ENCODE measurements at places on chromosomes 11 and 22.

DNA sequence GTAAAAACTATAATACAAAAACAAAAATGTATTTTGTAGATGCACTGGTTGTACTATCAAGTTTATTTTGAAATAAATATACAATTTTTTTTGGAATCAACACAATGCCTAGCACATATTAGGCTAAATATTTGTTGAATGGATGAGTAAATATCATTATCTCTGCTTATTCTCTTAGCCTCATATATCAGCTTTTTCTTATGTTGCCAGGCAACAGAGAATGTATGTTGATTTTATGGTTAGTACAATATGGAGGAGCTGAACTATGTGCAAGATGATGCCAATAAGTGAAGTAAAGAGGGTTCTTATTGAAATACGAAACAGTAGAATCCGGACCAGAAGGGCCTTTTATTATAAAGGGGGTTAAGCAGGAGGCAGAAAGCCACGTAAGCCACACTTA is 94.9 kb downstream of the FAR1 start:
- peak; percentile 15 for DNase-seq

- DNase-seq: no peak
These were observed 48.9 kb upstream of the TBCEL start for GRCh38 chr11:120974965-120975364.

- no peak for DNase-seq
These were observed 107.4 kb downstream of the SGSM3 start for GRCh38 chr22:40477683-40478337.

DNA sequence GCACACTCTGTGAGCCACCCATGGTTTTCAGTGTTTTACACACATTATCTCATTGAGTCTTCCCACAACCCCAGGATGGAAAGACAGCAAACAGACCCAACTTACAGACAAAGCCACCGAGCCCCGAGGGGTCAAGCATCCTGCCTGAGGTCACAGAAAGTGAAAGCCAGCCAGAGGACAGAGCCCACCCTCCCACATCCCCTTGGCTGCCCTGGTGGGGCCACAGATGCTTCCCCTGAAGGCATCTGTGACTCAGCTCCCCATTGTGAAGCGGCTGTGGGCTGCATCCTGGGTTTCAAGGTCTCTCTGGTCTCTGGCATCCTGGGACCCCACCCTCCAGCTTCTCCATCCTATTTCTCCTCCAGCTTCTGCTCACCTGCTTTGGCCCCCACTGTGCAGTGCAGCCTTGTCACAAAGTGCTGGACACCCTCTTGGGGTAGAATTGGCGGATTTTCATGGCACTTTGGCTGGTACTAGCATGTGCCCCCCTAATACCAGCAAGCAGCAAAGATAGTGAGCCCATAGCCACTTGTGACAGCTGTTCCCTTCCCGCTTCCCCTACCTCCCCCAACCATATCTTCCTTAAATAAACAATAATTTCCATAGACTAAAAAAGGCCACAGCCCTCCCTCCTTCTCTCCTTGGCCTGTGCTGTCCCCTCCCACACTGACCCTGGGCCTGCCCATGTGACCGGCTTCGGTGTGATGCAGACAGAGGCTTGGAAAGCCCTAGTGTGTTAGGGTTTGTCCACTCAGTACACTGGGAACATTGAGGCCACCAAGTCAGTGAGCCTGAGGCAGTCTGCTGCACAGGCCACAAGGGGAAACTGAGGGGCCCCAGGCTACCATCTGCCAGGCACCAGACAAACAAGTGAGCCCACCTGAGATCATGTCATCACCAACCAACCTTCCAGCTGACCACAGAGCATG is 53.9 kb upstream of the SHISAL1 start:
- no peak for DNase-seq

DNA sequence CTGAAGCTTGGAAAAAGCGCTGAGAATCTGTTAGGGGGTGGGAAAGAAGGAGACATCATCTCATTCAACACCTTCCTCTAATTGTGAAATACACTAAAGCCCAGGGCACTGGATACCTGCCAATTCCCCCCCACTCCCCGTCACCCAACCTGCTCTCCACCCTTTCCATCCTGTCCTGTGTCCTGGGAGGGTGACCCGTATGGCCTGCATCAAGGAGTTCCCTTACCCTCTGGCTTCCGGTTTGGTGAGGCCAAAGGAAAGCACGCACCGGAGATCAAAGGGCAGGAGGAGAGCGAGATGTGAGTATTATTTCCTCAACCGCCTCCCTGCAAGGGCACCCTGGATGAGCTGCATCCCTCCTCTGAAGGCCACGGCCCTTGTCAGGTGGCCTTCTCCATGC is 65.0 kb upstream of the PTPRJ start:
- no peak for DNase-seq

DNA sequence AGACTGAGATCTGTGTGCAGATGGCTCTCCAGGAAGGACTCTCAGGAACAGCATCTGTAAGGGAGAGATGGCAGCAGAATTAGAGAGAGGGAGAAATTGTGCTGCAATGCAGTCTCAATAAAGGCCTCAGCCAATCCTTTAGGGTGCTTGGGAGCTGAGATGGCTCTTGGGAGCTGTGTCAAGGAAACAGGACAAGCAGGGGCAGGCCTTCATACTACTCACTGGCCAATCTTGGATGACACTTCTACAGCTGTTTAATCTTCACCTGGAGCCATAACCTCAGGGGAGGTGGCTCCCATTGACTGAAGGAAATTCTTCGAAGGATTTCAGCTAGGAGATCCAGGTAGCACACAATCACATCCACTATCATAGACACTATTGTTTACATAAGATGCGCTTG is 10.0 kb downstream of the OR5B21 start:
- no peak for DNase-seq

GRCh38 chr11:63682066-63683021 is 1.0 kb downstream of the RTN3 start:
- no peak for DNase-seq

- DNase-seq: no peak
These were observed 38.7 kb downstream of the CD82 start for GRCh38 chr11:44604171-44604581.

DNA sequence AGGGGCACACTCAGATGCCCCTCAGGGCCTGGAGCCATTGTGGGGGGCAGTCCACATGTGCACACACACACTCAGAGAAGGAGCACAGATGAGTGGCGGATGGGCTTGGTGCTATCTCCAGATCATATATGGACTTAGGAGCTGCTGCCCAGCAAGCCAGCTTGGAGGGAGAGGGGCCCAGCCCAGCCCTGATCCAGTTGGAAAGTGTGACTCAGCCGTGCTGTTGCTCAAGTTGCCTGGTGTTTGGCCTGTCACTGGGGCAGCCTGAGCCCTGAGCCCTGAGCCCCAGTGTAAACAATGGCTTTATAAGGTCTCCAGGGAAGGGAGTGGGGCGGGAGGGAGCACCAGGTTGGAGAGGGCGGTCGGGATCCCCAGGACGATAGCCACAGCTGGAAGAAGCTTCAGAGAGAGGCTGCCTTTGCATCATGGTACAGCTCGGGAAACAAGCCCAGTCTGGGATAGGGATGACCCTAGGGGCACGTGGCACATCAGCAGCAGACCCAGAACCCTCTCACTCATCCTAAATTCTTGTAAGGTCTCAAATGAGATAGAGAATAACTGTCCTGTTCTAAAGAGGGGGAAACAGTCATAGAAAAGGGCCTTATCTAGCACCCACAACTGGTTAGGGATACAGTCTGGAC is 4.8 kb downstream of the SELENOM start:
- DNase-seq: no peak

DNA sequence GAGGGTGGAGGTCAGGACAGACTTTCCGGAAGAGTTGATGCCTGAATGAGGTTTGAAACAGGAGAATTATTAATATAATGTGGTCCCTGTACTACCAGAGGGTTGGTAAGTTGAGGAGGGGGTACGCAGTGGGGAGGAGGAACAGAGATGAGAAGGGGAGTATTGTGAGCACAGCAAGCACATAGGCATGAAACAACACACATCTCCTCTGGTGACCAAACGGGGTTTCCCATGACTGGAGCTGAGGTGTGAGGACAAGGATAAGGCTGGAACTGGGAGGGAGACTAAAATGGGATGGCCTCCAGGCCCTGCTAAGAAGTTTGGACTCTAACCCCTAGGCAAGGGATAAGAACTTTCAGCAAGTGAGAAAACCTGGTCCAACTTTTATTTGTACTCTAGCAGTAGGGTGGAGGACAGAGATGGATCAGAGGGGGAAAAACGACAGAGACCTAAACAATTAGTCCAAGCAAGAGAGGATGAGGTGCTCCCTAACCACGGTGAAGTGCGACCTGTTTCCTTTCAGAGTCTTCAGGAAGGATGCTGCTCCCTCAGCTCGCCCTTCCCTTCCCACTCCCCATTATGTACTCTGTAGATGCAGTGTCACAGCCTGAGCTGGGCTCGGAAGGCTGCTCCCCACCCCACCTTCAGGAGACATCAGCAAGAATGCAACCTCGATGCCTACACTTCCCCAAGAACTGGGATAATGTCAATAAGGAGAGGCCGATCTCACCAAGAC is 59.2 kb downstream of the BTG4 start:
- no peak for DNase-seq

GRCh38 chr11:61959114-61959513 is 8.3 kb downstream of the FTH1 start:
- no peak for DNase-seq

GRCh38 chr11:11521306-11522002 is 100.4 kb downstream of the GALNT18 start:
- no peak for DNase-seq

- no peak for DNase-seq
These were observed 645 bp downstream of the RTCB start for GRCh38 chr22:32411402-32411801.

DNA sequence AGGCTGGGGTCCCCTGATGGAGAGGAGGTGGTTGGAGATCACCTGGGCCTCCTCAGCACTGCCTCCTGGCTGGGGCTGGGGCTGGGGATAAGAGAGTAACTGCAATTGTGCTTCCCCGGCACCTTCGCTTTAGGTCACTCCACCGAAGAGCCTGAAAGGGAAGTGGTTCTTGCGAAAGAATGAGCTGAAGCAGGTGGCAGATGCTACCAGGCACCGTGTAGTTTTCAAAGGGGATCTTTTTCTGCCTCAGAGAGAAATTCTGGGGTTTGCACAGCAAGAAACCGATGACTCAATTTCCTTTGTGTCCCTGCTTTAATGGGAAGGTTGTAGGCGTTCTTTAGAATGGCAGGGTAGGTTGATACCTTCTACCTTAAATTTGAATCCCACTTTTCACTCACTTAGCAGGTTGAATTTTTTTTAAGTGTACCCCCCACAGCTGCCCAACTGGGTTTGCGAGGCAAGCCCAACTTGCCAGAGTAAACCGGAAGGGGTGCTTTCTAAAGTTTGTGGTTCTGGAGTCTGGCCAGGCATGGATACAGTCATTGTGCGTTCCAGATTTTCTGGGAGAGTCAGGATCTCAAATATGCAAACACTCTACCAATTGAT is 5.3 kb downstream of the CD44 start:
- no peak for DNase-seq

GRCh38 chr11:124961972-124962609 is 8.1 kb downstream of the CCDC15 start:
- peak; percentile 24 for DNase-seq

GRCh38 chr11:86136538-86136937 is 67.7 kb upstream of the PICALM start:
- DNase-seq: no peak

DNA sequence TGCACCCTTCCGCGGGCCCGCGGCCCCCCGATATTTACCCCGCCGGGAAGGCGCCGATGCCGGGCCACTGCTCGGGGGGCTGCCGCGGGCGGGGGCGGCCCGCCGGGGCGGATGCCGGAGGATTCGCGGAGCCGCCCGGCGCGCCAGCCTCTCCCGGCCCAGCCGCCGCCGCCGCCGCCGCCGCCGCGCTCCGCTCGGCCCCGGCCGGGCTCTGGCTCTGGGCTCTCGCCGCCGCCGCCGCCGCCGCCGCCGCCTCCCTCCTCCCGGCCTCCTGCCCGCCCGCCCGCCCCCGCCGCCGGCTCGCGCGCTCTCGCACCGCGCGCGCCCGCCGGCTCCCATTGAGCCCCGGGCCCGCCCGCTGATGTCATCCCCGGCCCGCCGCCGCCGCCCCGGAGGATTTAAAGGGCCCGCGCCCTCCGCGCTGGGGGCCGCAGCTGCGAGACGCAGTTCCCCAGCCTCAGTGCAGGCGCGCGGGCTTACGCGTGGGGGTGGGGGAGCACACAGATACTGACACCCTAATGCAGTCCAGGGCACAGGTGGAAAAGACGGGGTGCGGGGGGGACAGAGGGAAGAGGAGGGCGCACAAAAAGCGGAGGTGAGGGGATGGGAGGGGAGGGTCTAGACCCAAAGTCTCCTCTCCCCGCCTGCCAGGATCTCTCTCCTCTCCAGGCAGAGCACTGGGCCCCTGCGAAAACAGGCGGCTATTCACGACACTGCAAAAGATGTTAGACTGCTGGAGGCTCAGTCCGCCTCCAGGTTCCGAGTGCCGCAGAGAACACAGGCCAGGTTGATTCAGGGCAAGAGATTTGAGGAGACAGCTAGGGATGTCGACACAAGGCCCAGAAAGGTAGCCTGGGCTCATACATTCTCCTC is at the start of gene CSNK1E:
Gene CSNK1E (minus strand): TSS at position 312 of the 873 bp plus-strand sequence. CDS start 3,276 bp downstream, outside the sequence.
- DNase-seq: no peak

DNA sequence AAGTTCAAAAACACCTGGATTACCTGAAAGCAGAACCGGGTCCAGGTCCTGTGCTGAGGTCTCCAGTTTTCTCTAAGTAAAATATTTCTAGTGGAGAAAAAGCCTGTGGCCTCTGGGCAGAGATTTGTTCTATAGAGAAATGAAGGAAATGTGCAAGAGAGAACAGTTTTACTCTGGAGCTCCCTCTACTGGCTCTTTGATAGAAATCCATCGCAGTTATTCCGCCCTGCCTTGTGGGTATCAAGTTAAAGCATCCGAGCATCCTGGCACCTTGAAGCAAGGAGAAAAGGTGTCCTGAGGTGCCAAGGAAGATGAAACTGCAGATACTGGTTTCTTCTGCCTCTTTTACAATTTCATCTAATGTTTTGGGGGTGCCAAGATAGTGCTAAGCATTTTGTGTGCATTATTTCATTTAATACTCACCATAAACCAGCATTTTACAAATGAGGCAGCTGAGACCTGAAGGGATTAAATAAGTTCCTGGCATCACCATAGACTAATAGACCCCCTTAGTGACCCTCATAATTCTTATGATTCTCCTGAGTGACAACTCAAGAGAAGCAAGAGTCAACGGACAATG is 113.1 kb upstream of the HSD17B12 start:
- DNase-seq: peak; percentile 35

DNA sequence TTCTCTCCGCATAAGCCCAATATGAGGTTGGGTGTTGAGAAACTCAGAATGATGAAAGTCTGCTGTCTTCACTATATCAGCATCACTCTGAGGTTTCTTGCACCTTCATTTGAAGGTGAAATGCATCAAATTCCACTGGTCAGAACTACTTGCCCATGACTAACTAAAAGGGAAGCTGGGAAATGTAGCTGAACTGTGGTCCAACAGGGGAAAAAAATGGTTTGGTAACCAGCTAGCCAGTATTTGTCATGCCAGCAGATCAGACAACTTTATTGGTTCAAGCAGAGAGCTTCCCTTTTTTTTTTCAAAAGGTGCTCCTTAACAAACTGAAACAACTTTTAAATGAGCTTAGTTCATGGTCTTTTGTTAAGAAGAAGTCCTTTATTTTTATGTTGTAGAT is 14.2 kb upstream of the PIK3C2A start:
- no peak for DNase-seq

DNA sequence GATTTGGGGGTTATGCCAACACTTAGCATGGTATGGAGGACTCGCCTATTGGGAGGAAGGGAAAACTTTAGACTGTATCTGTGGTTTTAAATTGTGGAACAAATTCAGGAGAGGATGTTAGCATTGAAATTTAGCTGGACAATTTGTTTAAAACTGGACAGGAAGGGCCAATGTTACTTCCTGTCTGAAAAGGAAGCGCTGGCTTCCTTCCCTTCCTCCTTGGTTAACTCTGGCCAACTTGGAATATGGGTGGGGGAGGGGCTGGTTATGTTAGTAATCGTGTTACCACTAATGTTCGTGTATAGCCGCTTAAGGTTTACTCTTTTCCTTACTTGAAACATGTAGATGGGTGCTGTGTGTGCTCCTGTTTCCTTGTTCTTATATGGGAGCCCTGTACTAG is 13.9 kb downstream of the CTNND1 start:
- DNase-seq: no peak
